ENCODE measurements at places on chromosomes 2 and 18. TPM values are rescaled to one million over a fixed set of nuclear protein-coding genes. Genes with fewer than 3 reads are reported as not detected.

DNA sequence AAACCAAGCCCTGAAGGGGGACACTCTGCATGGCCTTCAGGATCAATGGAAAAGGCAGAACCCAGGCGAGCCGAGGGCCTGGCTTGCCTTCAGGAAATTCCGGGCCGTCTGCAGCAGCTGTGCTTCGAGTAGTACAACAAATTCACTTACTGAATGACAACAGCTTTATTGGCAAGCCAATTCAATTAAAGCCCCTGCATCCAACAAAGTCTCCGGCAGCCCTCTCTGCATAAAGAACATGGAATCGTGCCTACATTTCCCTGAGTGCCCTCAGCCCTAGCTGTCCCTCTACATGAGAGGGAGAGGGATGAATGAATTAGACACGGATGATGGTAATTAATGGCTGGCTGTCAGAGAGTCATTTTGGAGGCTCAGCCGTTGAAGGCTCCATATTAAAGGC lies 189.0 kb downstream of the BCL11A start:
- DNase-seq, result no peak

DNA sequence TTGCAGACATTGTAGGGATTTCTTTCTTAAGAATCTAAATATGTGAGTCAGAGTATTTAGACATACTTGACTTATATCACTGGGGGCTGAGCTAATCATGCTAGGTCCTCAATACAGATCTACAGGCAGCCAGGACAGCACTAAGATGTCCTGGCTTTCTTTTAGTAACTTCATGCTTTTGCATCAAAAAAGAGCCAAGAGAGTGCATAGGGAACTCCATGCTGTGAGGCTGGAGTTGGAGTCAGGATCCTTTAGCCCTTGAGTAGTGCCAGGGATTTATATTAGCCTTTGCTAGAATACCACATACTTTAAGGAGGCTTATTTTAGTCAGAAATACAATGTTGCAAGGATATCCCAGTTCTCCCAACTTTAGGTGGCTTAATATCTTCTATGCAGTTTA lies 289.7 kb downstream of the CCDC85A start:
- DNase-seq, result no peak

DNA sequence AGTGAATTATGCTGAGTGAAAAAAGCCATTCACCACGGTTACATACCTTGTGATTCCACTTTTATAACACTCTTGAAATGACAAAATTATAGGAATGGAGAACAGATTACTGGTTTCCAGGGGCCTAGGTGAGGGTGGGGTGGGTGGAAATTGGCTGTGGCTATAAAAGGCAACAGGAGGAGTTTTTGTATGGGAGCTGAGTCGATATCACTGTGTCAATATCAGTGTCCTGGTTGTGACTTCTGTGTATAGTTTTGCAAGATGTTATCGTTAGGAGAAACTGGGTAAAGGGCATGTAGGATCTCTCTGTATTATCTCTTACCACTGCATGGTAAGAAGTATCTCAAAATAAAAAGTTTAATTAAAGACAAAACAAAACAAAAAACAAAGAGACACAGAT lies 84.3 kb downstream of the EDAR start:
- DNase-seq, result no peak

GRCh38 chr2:239114616-239115265 lies 266.9 kb downstream of the TWIST2 start:
- no peak for DNase-seq

DNA sequence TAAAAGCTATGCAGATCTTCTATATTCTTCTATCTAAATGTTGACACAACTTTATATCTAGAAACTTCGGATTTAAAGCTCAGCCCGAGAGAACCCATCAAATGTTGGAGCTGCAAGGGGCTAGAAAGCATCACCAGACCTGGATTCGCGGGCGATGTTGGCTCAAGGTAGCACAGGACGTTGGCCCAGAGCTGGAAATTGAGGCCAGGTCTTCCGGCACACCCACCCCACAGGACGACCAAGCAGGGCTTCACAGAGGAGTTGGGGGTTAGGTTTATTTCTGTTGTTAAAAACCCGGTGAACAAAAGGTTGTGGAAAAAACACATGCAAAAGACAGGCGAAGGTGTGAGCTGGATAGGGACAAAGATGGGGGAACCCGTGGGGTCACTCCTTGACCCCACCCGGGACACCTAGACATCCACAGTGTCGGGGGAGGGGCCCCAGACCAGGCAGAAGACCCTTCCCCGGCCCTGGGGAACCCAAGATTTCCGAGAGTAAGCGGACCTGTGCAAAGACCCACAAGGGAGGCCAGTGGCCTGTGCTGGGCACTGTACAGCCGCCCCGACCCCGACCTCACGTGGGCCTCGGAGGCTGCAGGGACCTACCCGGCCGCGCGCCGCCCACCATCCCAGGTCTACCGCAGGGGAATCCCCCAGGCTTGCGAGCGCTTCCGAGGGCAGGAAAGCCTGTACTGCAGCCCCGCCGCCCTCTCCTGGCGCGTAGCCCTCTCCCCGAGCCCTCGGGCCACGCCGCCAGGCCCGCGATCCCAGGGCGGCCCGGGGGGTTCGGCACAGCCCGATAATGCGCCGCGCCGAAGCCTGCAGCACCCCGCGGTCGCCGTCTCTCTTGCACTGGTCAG lies 1.8 kb upstream of the AGBL5 start:
- no peak for DNase-seq

DNA sequence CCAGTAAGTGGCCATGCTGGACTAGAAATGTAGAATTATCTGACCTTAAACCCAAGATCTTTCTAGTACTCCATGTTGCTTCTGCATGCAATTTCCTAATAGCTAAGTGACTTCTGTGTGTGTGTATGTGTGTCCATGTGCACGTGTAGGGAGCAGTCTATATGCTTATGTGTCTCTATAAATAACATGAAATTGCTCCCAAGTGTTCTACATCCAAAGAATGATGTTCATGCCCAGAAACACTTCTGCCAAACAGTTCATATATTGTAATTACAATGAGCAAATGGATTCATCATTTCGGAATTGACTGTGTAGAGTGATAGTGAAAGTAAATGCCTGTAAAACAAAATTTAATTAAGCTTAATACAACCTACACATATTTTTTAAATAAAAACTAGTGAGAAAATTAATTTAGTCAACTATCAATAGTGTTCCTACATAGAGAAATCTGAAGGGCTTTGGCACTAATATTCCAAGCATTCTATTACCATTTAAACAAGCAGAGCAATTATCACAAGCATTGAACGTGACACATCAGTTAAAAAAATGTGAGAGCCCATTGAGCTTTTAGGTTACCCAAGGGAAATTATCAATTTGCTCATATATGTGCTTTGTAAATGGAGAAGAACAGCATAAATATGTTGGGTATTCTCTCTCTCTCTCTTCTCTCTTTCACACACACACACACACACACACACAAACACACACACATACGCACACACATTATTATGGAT lies 1067.4 kb downstream of the CNTNAP5 start:
- no peak for DNase-seq

- DNase-seq, result no peak
Observed at GRCh38 chr2:221399183-221399582, 172.9 kb downstream of the EPHA4 start.

DNA sequence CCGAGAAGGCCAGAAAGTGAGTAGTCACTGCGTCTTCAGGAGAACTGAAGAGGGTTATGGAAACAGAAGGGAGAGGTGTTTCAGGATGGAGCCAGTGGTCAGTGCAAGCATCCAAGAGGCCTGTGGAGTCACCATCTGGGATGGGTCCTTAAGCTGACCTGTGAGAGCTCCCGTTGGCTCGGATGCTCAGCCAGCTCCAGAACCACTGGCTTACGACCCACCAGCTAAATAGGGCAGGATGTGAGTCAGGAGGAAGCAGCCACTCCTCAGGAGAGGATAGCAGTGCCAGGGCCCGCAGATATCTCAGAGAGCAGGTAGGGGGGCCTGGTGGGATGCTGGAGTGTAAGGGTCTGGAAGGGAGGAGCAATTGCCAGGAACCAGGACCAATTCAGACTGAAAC lies 63.1 kb upstream of the B3GNT7 start:
- no peak for DNase-seq

GRCh38 chr2:2238726-2239269 lies 92.3 kb downstream of the MYT1L start:
- DNase-seq, result no peak

DNA sequence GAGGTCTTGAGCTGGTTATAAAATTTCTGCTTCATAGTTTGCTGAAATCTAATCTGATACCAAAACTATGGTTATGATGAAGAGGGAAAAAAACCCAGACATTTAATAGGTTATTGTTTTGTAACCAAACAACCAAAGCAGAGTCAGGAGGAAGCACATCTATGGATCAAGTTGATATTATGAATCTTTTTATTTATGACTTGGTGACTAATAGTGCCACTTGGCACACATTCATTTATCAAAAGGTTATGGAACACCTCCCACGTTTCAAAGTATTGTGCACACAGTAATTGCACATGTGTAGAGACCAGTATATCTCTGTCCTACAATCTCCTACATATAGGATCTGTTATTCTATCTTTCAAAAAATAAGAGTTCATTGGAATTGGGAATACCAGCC lies 93.0 kb downstream of the DPP4 start:
- no peak for DNase-seq

GRCh38 chr2:9255416-9255815 lies 48.8 kb downstream of the ASAP2 start:
- DNase-seq, result no peak

DNA sequence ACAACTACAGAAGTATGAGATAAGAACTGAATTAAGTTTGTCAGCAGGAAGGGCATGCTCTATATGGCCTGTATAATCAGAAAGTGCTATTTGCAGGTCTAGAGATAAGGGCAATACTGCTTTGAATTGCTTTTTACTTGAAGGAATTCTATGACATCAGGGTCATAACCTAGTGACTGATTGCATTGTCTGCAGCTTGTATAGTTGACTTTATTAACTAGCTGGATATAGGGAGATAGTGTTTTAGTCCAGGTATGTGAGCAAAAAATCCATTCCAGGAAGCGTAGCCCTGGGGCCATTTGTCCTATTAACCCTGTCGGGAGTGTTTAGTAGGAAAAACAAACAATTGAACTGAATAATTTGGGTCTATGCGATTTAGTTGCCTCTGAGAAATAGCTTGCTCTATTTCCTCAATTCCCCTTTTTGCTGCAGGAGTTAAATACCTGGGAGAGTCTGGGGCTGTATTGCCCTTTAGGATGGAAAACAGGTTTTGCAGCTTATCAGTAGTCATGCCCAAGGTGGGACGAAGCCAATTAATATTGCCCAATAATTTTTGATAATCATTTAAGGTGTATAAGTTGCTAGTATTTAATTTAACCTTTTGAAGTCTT lies 30.0 kb downstream of the HTR2B start:
- DNase-seq, result no peak

DNA sequence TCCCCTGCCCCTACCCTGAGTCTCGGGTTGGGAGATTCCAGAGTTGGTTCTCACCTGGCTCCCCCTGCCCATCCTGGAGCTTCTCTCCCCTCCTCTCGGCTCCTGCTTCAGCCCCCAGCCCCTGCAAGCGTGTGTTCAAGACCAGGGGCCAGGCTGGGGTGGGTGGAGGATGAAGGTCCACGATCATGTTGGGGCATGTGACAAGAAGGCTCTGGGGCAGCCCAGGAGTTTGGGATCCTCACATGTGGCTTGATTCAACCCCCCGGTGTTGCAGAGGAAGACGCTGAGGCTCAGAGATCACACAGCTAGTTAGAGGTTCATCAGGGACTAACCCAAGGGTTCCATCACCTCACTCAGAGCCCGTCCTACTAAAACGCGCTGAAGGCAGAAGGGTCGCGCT lies 14.2 kb upstream of the TUBB6 start:
- no peak for DNase-seq

DNA sequence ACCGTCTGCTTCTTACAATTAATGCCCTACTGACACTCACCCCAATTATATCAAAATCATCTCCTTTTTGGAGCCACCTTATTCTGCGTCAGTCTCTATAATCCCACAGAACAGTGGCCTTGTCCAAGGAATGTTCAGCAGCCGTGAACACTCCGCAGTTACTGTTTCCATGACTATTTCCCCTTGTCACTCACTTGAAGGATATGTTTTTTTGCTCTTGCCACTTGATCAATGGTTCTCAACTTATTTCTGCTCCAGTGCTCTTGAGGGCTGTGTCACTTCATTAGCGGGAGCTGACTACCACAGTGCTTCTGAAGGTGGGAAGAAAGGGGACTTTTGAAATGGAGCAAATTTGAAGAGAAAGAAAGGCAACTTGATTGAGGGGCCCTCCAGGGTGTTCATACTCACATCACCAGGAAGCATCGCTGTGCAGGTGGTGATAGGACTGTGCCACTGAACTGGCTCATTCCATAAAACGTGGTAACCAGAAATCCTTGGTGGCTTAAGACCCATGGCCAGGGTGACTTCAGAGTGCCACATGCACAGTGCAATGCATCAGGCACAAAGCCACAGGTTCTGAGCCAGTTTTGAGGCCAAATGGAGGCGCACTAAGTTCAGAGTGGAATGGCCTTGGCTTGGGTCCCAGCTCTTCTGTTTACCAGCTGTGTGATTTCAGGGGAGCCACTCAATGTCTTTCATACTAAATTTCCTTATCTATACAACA lies 320.6 kb upstream of the RAB12 start:
- DNase-seq, result no peak

DNA sequence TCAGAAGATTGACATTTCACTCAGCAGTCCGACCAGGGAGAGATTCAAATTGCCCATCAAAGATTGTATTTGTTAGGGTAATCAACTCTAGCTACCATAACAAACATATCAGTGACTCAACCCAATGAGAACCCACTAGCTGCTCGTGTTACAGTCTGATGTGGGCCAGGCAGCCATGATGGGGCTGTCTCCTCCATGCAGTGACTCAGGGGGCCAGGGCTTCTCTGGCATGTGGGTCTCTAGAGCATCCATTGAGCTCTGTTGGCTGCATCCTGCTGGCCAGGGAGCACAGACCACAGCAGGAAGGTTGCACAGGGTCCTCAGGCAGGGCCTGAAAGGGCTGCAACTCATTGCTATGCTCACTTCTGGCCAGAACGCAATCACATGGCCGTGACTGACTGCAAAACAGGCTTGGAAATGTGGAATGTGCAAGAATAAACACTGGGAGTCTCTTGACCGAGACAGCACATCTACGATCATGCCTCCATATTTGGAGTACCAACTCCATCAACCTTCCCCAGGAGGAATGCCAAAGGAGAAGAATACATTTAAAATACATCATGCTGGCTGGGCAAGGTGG lies 216.8 kb downstream of the EIPR1 start:
- DNase-seq, result no peak

- DNase-seq, result no peak
Observed at GRCh38 chr2:78439122-78439521, 586.4 kb upstream of the REG3G start.

- DNase-seq, result peak; percentile 3
Observed at GRCh38 chr2:165953306-165953654, 296 bp downstream of the TTC21B start.

DNA sequence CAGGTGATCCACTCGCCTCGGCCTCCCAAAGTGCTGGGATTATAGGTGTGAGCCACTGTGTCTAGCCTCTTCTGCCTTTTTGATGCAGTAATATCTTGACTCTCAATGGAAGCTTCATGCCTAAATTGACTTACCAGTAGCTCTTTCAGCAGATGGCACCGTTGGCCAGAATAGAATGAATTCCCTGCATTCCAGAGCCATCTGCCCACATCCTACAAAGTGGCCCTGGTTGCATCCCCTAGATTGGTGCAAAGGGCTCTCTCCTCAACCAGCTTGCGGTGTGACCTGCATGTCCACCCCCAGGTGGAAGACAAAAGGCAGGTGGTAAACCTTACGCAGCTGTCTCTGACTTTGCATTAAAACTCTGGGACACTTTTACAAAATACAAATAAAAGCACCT lies 4.4 kb upstream of the PARD6G start:
- no peak for DNase-seq

Gene TBR1
- total RNA-seq, result 0.17 TPM

Gene SCN1A
- not detected for total RNA-seq

Gene HIBCH
- total RNA-seq, result 24.7 TPM

Measured in HCT116 (cell line).